Activated CD4-positive, alpha-beta T cell treated with anti-CD3 and anti-CD28 coated beads, Interleukin-2, amount 10 ng/mL, durations not matched to agents 24 days and 14 days (primary cell): ENCODE measurements at places on chromosomes 4 and X. TPM values are rescaled to one million over a fixed set of nuclear protein-coding genes. Genes with fewer than 3 reads are reported as not detected.

TNMD gene
- not detected in 2 replicates for total RNA-seq

PAGE5 gene
- not detected in 2 replicates for total RNA-seq

SEPSECS gene
- 12.0 and 13.2 TPM in 2 replicates for total RNA-seq

BMPR1B gene
- not detected in 2 replicates for total RNA-seq

GRCh38 chrX:154021131-154021611, 1.5 kb upstream of the IRAK1 start:
- peak; percentile 57 for DNase-seq

GRCh38 chrX:30488092-30488491, 89.5 kb downstream of the TASL start:
- DNase-seq: no peak

- DNase-seq: no peak
Observed at GRCh38 chrX:96383428-96383827, 301.2 kb upstream of the DIAPH2 start.

- DNase-seq: no peak
Observed at GRCh38 chr4:44623676-44624075, 27.7 kb downstream of the YIPF7 start.

- DNase-seq: no peak
Observed at GRCh38 chr4:107972605-107973004, 17.1 kb upstream of the HADH start.

GRCh38 chrX:130916636-130917422, 13.8 kb upstream of the ENOX2 start:
- DNase-seq: peak; percentile 72

DNA sequence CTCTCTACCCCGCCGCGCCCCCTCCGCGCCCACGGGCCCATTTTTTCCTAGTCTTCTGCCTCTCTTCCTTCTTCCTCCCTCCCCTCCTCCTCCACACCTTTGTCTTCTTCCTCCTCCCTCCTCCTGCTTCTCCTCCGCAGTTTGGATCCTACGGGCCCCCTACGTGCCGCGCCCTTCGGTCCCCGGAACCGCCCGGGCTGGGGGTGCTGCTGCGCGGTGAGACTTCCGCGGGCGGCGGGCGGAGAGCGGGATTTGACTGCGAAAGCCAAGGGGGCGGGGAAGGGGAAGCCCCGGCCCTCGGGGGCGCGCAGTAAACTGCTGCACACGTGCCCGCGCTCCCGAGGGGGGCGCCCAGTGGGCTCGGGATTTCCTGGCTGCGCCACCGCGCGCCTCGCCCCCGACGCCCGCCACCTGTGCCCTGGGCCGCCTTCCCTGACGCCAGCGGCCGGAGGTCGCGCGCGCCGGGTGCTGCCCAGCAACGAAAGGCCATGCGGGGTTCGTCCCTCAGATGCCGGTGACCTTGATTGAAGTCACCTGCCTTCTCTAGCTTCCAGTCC, 3.3 kb upstream of the NKX3-2 start:
- peak; percentile 78 for DNase-seq

- DNase-seq: no peak
Observed at GRCh38 chr4:12538162-12538561, 946.0 kb downstream of the RAB28 start.

GRCh38 chrX:45261471-45261870, 60.8 kb upstream of the DIPK2B start:
- DNase-seq: no peak

DNA sequence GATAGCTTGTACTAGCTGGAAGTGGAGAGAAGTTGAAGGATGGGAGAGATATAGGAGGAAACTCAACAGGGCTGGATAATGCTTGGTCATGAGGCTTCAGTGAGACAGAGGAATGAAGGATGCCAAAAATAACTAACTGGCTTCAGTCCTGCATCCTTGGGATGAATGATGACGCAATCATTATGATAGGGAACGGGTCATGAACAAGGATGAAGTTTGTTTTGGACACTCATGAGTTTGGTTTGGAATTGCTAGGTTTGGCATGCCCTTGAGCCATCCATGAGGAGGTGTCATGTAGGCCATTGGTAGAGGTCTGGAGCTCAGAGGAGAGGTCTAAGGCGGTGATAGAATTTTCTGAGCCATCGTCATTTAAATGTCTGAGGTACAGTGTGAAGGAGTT, 160.0 kb upstream of the NHS start:
- no peak for DNase-seq

- no peak for DNase-seq
Observed at GRCh38 chrX:19897091-19897490, 9.7 kb upstream of the SH3KBP1 start.

DNA sequence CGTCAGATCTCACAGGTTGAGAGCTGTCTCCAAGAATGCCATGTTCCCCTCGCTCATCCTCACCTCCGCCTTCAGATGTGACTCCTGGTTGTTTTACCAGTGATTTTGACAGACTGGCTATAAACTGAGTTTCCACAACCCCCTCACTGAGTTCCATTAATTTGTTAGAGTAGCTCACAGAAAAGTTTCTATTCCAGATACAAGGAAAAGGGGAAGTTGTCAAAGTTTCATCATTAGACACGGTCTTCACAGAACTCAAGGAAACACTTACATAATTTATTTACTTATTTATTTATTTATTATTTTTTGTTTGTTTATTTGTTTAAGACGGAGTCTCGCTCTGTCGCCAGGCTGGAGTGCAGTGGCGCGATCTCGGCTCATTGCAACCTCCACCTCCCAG, 55.7 kb upstream of the IQSEC2 start:
- DNase-seq: no peak

DNA sequence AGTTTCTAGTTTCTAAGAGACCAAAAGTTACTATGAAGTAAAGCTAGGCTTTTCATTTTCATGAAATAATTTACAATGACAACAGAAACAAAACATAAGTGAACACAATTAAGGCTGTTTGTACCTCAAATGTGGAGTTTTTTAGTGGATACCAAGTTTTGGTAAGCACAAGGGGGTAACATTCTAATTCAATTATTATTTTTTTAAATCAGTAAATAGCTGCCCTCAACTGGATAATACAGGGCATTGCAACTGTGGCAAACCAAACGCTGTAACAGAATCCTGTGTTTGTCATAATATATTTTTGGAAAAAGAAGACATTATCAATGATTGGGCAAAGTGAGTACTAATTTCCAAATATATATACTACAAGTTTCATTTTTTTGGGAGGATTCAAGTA, 150.3 kb downstream of the FBXW7 start:
- no peak for DNase-seq
